CD4-positive, alpha-beta memory T cell (primary cell): ENCODE measurements at places on chromosomes 7 and 10. TPM values are rescaled to one million over a fixed set of nuclear protein-coding genes. Genes with fewer than 3 reads are reported as not detected.

GRCh38 chr7:18216270-18216669 is 188.6 kb upstream of the PRPS1L1 start:
- no peak for DNase-seq

DNA sequence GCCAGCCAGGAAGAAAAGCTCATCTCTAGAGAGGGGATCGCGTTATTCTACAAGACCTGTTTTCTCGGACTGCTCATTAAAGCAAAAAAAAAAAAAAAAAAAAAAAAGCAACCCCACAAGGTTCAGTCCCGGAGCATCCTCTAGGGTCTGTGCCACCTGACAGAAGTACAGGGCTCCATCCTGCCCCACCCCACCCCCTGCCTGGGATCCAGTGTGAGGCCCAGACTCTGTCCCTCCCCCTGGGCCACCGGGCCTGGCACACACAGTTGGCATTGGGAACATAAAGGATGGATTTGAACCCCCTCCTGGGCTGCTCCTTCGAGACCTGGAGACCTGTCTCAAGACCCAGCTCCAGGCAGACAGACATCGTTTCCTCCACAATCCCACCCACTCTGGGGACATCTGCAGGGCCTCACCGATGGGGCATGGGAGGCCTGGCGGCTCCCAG is 688 bp downstream of the ORAI2 start:
- DNase-seq = peak; percentile 16

GRCh38 chr7:117375380-117375779 is 51.9 kb downstream of the ASZ1 start:
- DNase-seq = no peak

GRCh38 chr7:100607111-100607510 is 4.9 kb downstream of the PCOLCE start:
- DNase-seq = no peak

DNA sequence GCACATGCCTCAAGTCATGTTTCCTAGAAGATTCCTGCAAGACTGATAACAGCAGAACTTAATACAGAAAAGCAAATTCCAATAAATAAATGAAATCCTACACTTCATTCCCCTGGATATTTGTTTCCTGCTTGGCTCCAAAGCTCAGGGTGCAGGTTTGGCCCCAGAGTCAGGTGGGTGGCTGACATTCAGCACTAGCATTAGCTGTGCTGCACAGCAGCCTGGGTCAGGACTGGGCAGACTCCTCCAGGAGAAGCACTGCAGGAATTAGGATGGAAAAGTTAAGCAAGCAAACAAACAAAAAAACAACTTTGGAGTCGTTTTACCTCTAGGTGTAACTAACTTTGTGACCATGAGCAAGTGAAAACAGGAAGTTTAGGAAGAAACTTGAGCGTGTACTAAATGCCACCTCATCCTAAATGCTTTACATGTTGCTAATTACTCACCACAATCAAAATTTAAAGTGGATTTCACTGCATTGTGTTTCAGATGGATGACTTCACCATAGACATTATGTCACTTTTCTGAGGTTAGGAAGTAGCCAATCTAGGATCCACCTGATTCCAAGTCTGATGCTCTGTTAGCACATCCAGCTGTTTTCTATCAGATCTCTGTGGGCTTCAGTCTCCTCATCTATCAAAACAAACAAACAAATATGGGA is 239.4 kb downstream of the C7orf25 start:
- no peak for DNase-seq

DNA sequence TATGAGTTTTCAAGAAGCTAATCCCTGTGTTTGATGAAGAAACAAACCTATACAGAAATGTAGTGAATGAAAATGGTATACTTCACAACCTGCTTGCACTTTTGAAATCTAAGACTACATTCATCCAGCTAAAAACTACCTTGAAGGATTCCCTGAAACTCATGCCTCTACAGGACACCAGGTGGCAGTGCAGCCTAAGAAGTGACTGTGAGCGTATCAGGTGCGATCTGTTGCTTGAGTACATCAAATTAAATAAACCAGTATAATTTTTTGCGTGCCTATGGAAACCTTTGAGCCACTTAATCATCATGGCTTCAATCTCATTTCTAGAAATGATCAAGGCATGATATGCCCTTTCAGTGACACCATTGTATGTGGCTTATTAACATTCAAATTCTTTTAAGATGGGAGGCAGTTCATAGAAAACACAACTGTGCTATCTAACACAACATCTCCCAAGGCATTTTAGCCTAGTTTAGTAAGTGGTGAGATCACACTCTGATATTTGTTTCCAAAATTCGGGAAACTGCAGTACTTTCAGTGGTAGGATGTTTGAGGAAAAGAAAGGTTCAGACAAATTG is 57.4 kb downstream of the PPP1R17 start:
- no peak for DNase-seq

- no peak for DNase-seq
These were observed 55.7 kb upstream of the IL6 start for GRCh38 chr7:22671177-22671879.

DNA sequence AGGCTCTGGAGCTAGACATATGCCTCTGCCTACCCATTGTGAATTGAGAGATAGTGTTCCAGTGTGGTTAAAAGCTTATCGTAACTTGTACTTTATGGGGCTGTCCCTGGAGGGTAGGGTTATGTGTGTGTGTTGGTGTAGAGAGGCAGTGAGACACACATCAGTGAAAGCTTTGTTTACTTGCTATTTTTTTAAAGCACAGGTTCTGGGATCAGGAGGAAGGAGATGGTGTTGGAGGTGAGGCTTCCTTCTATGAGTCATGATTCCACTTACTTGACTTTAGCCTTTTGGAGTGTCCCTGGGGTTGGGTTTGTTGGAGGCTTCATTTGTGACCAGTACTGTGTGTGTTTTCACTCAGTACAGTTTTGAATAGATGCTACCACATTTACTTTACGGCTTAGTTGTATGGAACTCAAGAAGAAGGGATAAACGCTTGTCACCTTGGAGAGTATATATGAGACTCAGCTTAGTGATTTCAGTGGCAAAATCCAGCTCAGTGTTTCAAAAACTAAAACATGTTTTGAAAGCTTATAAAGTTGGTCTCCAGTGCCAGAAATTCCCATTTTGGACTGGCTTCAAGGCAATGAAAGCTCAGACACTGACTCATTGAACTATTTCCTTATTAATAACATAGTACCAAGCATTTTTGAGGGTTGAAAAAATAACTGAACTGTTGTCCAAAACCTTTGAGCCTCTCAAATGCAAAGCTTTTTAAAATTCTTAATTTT is 106.2 kb downstream of the PLXDC2 start:
- DNase-seq = no peak

GRCh38 chr10:48880016-48880705 is 59.5 kb downstream of the LRRC18 start:
- DNase-seq = no peak

GRCh38 chr10:86225103-86225782 is 141.4 kb downstream of the GRID1 start:
- no peak for DNase-seq

- no peak for DNase-seq
These were observed 857.8 kb downstream of the KCNMA1 start for GRCh38 chr10:76779796-76780301.

GRCh38 chr7:69919426-69920111 is 321.3 kb downstream of the AUTS2 start:
- no peak for DNase-seq

DNA sequence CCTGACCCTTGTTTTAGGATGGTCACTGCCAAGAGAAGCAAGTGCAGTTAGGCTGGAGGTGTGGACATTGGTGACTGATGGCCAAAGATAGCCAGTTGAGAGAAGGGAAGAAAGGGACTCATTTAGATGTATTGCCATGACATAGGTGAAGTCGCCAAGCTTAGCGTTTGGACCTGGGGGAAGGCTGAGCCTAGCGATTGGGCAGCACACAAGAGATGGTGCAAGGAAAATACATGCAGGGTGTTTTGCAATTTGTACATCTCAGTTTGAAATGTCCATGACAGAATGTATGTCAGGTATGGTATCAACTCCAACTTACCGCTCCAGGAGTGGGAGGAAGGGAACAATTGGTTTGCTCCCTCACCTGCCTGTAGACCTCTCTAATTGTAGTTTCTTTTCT is 134.3 kb downstream of the MAPK8 start:
- DNase-seq = no peak

- DNase-seq = no peak
These were observed 13.2 kb downstream of the SGPL1 start for GRCh38 chr10:70828923-70829322.

DNA sequence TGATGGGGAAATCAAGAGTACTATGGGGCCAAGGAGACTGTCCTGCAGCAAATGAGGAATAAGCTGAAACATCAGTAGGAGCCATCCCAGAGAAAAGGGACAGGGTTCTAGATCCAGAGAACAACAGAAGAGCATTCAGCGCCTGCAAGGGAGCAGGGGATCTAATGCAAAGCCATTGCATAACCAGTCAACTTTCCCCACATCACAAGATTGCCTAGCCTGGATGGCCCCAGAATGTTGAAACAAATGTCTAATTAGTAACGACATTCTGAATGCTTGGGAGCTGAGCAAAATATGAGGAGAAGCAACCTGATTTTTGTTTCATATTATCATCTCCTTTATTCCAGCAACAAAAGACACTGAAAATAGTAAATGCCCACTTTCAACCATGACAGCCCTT is 2.7 kb upstream of the MPP7 start:
- DNase-seq = no peak

DNA sequence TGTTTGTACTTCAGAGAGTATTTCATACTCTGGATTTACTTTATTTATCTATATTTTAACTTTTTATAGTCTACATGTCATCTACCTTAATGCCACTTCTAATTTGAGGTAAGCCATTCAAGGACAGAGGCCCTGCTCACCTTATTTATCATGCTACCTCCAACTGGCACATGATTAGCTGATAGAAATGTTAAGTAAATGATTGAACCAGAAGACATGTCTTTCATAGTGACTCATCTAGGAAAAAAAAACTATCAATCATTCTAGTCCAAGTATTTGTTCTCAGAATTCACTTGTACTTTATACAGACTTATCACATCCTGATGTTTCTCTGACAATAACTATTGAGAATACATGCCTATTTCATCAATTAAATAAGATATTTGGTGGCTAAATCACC is 856.3 kb downstream of the XPNPEP1 start:
- DNase-seq = no peak

GRCh38 chr7:130998993-130999602 is 265.1 kb upstream of the KLF14 start:
- no peak for DNase-seq

- DNase-seq = no peak
These were observed 78.1 kb upstream of the STRIP2 start for GRCh38 chr7:129356176-129356575.

- no peak for DNase-seq
These were observed 279.4 kb upstream of the IMMP2L start for GRCh38 chr7:111841596-111842205.

DNA sequence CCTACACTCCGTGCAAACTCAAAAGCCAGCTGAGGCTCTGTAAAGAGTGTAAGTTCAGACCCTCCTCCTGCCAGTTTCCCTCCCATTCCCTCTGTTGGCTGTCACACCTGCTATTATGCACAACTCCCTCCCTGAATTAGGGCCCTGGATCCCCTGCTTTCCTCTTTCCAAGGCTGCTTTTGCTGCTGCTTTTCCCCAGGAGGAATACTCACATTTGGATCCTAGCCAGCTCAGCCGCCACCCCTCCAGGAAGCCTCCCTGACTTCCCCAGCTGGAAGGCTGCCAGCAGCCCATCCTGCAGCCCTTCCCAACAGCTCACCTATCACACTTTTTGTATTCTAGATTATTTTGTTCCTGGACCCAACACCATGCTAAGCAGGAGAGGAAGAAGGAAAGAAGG is 40.9 kb upstream of the WDR11 start:
- no peak for DNase-seq

DNA sequence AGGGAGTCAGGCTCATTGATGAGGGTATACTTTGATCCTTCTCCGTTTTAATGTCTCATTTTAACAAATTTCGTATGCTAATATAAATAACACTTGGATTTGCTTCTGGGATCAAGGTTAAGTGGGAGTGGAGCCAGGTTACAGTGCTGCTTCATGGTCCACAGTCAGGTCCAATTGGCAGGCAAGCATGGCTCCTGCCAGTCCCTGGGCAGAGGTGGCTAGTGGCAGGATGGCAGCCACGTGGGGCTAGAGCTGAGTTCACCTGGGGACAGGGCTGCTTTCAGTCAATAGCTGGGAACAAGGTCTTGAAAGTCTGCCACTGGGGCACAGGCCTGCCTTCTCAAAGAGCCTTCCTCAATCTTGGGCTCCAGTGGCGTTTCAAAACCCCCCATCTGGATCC is 16.0 kb upstream of the VWA2 start:
- no peak for DNase-seq

DNA sequence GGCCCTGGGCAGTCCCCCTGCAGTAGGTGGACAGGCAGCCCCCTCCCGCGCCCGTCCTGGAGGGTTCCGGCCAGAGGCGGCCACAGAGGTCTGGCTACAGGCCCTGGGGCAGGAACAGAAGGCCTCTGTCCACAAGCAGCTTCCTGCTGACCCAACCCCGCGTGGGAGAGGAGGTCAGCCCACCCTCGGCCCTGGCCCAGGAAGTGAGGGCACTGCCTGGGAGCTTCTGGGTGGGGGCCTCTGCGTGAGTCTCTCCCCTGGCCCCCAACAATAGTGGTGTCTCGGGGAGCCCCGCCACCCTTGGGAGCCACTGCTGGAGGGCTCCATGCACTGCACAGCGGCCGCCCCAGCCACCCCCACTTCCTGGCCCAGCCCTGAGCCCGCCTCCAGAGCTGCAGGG is 4.7 kb downstream of the MICALL2 start:
- DNase-seq = no peak

GRCh38 chr7:33487998-33488682 is 358.8 kb downstream of the BBS9 start:
- no peak for DNase-seq

GRCh38 chr7:6578114-6579084 is 1.1 kb downstream of the ZDHHC4 start:
- no peak for DNase-seq

DNA sequence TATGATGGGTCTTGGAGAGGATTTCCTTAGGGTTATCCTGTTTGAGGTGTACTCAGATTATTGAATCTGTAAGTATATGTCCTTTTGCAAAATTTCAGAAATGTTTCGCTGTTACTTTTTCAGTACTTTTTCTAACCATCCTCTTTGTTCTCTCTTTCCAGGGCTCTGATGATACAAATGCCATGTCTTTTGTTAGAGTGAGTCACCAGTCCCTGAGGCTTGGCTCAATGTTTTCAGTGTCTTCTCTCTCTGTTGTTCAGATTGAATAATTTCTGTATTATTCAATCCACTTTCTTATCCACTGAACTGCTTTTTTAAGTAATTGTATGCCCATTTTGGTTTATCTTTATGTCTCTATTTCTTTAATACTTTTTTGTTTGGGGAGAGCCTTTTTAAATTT is 449.4 kb downstream of the TNS3 start:
- DNase-seq = no peak

IKZF1 gene
- 288 TPM for polyA plus RNA-seq

CREB5 gene
- not detected for polyA plus RNA-seq

MLXIPL gene
- not detected for polyA plus RNA-seq

TECPR1 gene
- 17.3 TPM for polyA plus RNA-seq

RNLS gene
- 5.8 TPM for polyA plus RNA-seq

PLAU gene
- polyA plus RNA-seq = not detected

UCN3 gene
- polyA plus RNA-seq = not detected

SPDYE16 gene
- polyA plus RNA-seq = not detected

SYNPO2L gene
- not detected for polyA plus RNA-seq
